Activated naive CD4-positive, alpha-beta T cell treated with anti-CD3 and anti-CD28 coated beads, Interleukin-2, amount 10 ng/mL, durations not matched to agents 7 days and 5 days (primary cell): ENCODE measurements at places on chromosomes 4 and X.

- DNase-seq = no peak
Observed at GRCh38 chr4:147160908-147161513, 215.3 kb upstream of the TTC29 start.

DNA sequence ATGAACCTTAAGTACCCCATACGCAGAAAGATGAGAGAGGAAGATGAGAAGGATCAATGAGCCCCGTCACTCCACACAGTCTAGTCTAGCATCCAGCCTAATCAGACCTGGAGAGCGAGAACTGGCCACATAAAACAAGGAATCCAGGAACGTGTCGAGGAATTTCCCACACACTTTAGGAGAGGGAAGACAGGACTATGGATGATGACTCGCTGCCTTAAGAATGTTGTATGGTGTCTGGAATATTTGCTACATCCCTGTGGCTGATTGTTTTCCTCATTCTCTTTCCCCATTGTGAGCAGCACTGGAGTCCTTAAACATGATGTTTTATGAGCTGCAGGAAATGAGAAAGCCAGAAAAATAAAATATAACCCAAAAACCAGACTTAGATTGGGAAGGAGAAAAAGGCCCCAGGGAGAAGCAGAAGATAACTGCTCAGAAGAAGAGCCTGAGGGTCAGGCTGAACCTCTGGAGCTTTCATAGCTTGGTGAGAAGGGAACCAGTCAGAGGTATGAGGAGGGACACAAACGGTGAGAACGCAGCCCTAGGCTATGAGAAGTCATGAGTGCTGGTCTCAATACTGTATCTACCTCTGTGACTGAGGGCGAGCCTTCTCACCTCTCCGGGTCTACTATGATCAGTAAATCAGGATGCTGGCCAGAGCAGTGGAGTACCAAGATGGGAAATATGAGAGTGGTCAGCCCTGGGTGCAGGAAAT, 139.5 kb upstream of the NOCT start:
- no peak for DNase-seq

DNA sequence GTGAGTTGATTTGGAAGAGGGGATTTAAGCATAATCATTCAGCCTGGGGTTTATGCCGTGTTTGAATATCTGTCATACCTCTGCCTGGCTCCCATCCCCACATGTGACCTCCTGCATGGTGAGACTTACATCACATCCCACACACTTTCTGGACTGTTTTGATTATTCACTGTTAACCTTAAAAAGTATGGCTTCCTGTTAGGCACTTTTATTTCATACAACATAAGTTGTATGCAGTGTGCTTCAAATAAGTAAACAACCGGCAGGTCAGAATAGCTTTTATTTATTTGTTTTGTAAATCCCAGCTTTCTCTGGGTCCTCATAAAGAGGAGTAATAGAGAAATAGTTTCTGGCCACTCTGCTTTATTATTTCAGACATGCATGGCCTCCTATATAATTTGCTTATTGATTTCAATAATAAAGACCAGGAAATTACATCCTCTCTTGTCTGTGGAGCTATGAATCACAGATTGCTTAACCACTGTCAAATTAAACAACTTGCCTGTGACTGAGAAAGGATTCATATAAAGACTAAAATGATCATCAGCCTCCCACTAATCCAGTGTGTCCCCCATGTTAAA, 376.8 kb upstream of the ZFP42 start:
- no peak for DNase-seq

GRCh38 chrX:16610121-16610621, 39.8 kb upstream of the S100G start:
- DNase-seq = no peak

DNA sequence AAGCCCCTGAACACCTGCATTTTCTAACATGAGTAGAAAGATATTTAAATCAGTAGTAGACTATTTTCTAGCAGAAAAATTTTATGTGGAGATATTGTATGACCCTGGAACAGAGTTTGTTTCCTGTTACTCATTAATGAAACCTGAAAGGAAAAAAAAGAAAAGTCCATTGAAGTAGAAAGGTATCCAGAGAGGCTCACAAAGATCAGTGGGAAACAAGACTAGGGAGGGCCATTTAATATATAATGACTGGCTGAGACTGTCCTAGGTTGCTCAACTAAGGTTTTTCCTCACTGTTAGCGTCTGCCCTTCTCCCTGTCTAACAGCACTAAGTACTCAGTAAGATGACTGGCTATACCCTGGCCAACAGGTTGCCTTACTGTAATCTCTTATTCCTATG, 788.6 kb downstream of the GLUD2 start:
- no peak for DNase-seq

- DNase-seq = no peak
Observed at GRCh38 chr4:47386561-47387235, 76.8 kb downstream of the COMMD8 start.

DNA sequence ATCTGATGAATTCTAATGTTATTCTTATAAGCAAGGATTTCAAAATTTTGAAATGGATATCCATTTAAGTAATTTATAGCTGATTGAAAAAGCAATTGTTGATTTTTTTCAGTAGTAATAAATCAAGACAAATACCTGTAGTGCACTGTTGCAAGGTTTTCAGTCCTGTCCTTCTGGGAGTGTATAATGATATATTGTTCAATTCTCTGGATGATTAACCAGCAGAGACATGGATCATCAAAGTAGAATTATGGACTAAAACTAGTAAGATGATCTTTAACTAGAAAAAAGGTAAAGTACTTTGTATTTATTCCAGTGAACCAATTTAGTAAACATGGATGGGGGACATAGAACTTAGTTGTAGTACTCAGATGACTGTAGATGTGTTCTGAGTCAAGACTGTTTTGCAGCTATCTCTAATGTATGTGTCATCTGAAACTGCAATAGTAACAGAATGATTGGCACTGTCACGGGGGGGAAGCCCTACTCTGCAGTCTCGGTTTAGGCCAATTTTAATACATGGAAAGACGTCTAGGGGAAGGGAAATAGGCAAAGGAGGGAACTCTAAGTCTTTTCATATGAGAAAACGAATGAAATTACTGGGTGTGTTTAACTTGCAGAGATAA, 121.9 kb downstream of the GLRA3 start:
- DNase-seq = no peak

DNA sequence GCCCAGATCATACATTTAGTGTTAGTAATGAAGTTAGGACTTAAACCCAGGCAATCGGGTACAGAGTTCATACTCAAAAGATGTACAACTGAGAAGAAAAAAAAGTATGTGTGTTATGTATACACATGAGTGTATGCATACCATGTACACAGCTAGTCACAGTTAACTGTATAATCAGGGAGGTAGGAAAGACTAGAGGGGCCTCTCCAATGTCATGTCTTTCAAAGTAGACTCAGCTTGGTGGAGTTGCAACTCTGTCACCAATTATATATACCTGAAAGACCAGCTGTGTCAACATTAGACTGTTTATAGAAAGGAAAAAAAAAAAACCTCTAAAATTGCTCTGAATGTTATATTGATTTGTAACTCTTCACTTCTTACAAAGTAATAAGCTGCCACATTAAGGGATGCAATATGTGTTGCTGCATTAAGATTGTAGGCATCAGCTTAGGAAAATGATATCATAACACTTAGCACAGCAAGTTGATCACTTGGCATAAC, 167.5 kb downstream of the DCTD start:
- DNase-seq = no peak

GRCh38 chr4:77044461-77045150, 31.2 kb downstream of the CCNI start:
- no peak for DNase-seq

GRCh38 chr4:173258866-173259265, 75.3 kb downstream of the HMGB2 start:
- no peak for DNase-seq

GRCh38 chr4:19494961-19495360, 756.7 kb upstream of the SLIT2 start:
- no peak for DNase-seq

DNA sequence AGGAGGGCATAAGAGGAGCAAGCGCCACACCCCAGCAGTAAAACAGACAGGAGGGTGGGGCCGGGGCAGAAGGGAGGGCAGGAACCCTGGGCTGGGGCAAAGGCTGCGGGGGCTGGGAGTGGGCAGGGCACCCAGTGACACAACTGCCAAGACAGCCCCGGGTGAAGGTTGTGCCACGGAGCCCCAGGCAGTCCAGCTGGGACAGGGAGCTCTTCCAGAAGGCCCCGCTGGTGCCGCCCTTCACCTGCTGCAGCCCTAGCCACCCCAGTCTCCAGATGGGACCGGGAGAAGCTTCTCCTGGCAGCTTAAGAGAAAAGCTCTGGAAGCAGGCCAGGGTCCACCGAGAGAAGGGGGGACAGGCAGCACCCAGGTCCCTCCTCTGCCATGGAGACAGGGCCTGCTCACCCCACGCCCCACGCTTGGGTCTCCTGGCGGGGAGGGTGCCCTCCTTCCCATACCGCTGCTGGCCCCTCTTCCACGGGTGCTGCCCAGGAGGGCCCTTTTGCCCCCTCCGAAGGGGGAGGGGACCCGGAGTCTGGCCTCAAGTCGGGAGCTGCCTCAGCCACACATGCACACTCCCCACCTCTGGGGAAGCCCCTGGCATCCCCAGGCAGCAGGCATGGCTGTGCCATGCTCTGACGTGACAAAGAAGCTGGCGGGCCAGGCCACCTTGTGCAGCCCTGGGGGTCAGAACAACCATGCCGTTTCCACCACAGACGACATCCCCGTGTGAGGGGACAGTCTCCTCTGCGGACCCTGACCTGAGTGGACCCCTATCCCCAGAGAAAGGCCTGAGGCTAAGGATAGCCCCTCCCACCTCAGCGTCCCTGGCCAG, 1.5 kb downstream of the DGKQ start:
- DNase-seq = no peak

GRCh38 chr4:22356987-22357596, 158.8 kb downstream of the ADGRA3 start:
- DNase-seq = no peak

- no peak for DNase-seq
Observed at GRCh38 chr4:117987464-117987863, 46.8 kb upstream of the NDST3 start.

- no peak for DNase-seq
Observed at GRCh38 chrX:39645178-39645895, 452.4 kb downstream of the BCOR start.
